ENCODE measurements at places on chromosomes 3 and 15.

DNA sequence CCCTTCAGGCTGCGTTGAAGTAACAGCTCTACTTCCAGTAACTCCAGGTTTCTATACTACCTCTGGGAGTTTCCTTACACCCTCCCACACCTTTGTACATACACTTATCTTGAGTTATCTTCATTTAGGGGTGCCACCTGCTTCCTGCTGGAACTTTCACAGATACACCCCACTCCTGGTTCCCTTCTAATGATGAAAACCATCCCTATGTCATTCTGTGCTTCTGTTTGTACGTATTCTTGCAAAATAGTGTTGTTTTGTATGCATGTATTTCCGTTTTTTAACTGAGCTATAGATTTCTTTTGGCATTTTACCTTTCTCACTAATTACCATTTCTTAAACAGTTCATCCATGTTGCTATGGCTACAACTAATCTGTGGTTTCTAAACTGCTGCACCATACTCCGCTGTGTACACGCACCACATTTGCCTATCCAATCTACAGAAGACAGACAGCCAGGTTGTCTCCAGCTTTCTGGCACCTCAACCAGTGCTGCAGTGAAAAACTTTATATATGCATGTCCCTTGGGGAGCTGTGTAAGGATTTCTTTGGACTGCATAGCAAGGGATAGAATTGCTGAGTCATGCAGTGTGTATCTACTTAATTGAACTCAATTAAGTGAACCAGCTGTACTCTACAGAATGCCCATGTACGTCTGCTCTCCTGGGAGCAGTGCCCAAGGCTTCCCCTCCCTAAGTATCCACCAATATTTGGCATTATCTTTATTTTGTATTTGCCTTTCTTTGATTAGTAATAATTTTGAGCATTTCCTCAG, 61.4 kb upstream of the ST8SIA2 start:
- DNase-seq: no peak

GRCh38 chr3:143975554-143976152, 4.0 kb downstream of the DIPK2A start:
- no peak for DNase-seq

GRCh38 chr15:99109555-99110021, 4.7 kb downstream of the SYNM start:
- DNase-seq: no peak

GRCh38 chr3:65174713-65175112, 486.9 kb upstream of the ADAMTS9 start:
- DNase-seq: no peak

GRCh38 chr15:76006136-76006778, 6.0 kb downstream of the NRG4 start:
- DNase-seq: no peak

DNA sequence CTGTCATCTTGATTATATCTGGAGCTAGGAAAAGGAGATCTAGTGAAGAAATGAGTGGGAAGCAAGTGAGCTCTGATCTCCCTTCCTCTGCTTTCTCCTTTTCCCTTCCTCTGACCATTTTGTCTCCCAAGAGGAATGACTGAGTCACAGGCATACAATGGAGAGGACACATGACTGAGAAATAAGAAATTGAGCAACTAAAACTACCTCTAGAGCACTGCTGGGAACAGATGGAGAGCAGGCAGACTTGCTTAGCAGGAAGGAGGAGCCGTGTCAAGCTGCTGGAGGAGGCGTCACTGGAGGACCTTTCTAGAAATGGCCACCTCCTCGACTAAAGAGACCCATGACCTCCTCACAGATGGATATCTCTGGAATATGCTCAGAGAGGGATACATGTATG, 66.9 kb upstream of the MYO5C start:
- no peak for DNase-seq

DNA sequence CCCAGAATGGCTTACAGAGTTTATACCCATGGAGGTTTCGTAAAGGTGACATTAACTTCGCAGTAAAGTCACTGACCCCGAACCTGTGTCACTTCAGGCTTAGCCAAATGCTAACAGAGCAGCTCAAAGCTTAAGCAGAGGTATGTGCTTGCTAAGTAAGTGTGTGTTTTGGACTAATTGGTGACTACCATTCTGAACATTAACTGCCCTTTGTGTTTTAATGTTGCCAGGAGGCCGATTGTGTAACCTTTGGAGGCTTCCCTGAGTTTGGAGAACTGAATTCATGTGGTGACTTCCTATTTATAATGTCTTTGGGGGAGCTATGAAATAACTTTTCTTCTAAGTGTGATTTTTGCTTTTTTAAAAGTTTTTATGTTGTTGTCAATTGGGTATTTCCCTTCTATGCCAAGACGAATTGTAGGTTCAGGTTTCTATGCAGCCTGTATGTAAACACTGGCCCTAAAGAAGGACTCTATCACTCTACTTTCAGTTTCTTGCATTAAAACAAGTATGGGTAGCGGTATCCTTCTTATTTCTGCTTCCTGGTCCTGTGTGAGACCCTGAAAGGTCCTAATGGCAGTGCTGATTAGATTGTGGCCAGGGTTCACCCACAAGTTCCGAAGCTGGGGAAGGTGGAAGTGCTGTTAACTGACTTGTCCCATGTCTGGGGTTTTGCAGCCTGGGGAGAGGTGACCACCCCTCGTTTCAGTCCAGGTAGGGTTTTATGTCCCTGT, 86.3 kb downstream of the IGF1R start:
- no peak for DNase-seq

DNA sequence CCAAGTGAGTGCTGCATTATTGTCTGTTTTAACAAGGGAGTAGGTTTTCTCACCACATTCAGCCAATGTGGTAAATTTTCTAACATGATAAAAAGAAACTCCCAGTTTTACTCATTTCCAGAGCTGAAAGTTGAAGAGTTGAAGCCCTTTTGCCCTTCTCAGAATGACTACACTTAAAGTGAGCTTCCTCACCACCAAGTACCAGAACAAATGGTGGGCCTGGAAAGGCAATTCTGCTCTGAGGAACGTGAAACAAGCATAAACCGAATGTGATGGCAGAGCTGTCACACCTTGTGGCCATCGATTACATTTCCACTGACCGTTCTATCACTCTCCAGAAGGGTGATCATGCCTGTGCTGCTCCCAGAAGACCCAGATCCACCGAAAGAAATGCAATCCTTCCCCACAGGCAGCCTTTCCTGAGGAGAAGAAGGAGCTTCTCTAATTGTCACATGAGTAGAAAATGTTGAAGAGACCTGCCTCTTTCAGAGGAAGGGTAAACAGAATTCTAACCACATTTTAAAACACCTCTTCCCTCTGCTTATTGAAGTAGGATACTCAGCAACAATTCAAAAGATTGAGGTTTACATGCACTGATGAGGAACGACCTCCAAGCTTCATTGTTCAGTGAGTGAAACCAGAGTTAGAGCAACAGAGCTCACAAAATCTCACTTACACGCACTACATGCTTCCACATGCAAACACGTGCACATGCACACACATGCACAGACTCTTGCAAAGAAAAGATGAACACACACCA, 21.4 kb upstream of the CCR9 start:
- peak; percentile 38 for DNase-seq

- no peak for DNase-seq
Observed at GRCh38 chr3:177800561-177800960, 603.3 kb upstream of the TBL1XR1 start.

DNA sequence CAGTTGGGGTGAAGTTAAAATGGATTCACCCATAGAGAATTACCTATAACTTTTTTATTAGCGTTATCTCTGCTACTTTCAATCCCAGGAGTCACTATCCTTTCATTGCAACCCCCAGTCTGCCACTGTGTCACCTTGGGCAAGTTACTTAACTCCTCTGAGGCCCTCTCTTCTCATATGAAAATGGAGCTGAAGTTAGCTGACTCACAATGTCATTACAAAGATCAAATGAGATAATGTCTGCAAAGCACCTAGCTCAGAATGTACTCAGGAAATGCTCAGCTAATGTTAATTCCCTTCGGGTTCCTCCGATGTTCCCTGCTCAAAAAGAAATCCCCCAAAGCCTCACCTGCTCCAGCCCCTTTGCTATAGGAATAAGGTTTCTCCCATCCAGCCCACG, 50.0 kb downstream of the TRIM42 start:
- no peak for DNase-seq

- no peak for DNase-seq
Observed at GRCh38 chr15:65060641-65061397, 7.0 kb downstream of the RASL12 start.

DNA sequence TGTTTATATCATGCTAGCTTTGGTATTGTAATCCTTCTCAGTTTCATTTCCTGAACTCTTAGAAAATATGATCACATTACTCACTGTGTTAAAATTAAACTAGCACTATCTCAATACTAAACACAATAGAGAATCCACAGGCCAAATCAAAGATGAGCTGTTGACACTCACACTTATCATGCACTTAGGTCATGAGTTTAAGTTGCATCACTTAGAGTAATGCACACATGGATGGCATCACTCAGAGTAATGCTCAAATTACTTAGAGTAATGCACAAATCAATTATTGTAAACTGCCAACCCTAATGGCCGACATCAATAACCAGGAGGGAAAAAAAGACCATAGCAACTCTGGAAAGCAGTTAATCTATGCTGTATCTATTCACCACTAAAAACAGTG, 40.0 kb upstream of the MCF2L2 start:
- DNase-seq: no peak

GRCh38 chr3:174958671-174959328, 99.7 kb downstream of the NAALADL2 start:
- no peak for DNase-seq

DNA sequence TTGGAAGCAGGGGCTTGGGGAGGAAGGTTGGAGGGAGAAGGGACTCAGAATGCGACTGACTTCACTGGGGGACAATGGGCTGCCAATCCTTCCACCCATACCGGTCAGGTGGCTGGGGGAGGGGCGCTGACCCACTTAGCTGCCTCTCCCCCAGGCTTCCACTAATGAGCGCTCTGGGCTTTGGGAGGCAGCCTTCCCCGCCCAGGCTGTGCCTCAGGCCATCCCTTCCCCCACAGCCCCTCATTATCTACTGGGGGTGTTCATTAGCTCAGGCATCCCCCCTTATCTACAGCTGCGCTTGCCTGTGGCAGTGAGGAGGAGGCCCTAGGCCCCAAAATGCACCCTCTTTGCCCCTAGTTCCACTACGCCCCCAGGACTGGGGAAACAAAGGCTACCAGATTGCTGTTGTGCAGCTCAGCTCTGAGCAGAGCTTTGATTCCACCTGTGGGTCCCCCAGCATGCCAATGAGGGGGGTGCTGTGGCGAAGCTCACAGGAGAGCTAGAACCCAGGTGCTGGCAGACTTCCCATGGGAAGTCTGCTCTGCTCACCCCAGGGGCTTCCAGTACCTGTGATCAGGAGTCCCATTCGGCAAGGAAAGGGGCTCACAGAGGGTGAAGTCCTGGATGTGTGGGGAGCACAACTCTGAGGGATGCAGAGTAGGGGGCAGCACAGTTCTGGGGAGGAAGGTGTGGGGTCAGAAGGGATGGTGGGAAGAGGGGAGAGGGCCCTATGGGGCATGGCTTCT, 29.4 kb upstream of the SEMA3F start:
- DNase-seq: no peak

- no peak for DNase-seq
Observed at GRCh38 chr3:124147946-124148345, 156.0 kb upstream of the ROPN1 start.

- DNase-seq: no peak
Observed at GRCh38 chr15:92670621-92671020, 15.0 kb upstream of the FAM174B start.

GRCh38 chr3:66642019-66642418, 141.2 kb upstream of the LRIG1 start:
- DNase-seq: no peak

- no peak for DNase-seq
Observed at GRCh38 chr3:101200461-101200860, 119.9 kb downstream of the IMPG2 start.

DNA sequence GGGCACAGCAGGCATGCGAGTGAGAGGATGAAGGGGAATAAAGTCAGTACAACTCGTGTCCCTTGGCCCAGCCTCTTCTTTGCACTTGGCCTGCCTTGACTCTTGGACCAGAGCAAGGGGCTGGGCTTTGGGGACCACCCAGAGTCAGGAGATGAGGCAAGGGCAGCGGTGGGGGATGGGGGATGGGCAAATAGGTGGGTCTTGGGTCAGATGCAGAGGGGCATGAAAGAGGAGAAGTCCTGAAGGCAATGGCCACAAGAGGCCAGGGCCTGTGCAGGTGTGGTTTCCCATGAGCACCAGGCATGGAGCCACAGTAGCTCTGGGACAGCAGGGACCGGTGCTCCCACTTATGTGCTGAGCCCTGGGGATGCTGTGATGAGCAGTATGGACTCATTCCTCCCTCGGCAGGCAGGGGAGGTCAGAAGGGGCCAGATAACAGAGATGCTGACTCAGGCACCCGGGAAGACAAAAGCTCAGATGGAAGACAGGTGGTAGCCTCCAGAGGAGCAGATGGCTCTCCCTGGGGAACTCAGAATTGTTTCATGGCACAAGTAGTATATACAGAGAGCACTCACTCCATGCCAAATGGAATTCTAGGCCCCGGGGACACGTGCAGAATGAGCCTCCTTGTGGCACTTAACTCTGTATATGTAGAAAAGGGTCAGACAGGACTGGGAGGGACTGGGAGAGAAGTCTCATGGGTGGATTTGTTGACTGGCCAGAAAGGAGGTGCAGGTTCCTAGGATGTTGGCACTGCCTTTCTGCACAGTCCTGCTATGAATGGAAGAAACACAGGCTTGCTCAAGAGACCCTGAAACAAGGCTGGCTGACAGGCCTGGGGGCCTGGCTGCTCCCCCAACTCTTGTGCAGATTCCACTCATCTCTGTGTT, 14.3 kb downstream of the ZBTB47 start:
- DNase-seq: no peak

- no peak for DNase-seq
Observed at GRCh38 chr15:100174904-100175275, 166.9 kb downstream of the ADAMTS17 start.

- DNase-seq: no peak
Observed at GRCh38 chr3:168088106-168088720, 7.5 kb downstream of the GOLIM4 start.

GRCh38 chr15:89774492-89774891, 1.6 kb upstream of the MESP2 start:
- no peak for DNase-seq

DNA sequence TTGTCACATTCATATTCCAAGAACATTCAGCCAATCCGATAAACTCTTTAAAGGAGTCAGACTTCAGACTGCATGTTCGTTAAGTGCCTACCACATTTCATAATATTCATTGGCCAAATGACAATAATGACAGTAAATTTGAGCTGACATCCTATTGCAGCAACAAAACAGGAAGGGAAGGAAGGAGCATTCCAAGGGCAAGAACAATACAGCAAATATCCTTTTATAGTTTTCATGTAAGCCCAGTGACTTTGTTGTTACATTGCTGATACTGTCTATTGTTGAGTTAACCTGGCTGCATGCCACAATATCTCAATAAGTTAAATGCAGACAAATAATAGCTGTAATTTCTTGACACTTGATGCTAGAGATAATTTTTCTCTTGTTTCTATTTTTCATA, 16.4 kb upstream of the CBLB start:
- no peak for DNase-seq

GRCh38 chr3:190644766-190645165, 130.9 kb downstream of the IL1RAP start:
- DNase-seq: no peak

DNA sequence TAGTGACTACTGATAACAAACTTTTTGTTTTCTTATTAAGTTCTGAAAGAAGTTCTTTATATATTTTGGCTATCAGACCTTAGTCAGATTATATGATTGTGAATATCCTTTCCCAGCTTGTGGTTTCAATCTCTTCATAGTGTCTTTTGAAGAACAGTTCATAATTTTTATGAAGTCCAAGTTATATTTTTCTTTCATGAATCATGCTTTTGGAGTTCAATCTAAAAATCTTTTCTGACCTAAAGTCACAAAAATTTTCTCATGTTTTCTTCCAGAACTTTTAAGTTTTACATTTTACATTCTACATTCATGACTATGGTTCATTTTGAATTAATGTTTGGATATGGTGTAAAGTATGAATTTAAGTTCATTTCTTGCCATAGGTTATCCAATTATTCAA, 34.2 kb upstream of the OCA2 start:
- DNase-seq: no peak

All from activated T-helper 2 cell treated with anti-CD3 and anti-CD28 coated beads, Interferon-gamma antibody, Interleukin-2, Interleukin-4, amounts not matched to agents 10 μg/mL and 5 μg/mL and 100 μg/mL, durations not matched to agents 14 hours and 24 hours and 36 hours (primary cell).